ENCODE measurements at places on chromosomes 1 and 21.

GRCh38 chr1:200306944-200307754 lies 102.7 kb downstream of the ZNF281 start:
- no peak for DNase-seq

DNA sequence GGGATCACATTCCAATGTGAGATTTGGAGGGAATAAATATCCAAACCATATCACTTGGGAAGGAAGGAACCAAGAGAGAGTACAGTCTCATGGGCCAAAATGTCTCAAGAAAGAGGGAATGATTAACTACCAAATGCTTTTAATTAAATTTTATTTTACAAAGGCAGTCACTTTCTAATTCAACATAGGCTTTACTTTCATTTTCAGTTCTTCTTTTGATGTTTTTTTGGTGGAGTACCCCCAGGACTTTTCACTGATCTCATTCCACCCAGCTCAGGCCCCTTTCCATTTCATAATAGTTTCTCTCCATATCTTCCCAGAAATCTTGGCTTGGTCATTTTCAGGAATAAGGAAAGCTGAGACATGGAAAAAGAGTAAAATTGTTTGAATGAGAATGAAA lies 5.1 kb upstream of the SLAMF7 start:
- DNase-seq: no peak

DNA sequence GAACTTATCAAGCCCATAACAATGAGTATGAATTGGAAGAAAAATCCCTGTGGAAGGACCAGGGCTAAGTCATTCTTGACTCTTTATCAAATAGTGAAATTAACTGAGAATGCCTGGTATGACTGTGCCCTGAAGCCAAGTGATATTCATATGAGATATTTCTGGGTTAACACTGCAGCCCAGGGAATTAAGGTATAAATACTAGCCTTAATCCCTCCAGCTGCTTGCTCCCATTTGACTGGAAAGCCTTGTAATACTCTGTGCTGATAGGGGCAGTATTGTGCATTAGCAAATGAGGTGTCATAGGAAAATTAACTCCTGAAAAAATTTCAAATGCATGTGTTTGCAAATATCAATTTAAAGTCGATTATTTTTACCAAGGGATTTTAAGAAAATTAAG lies 568.8 kb downstream of the LMO4 start:
- DNase-seq: no peak

GRCh38 chr1:82920418-82921248 lies 1078.3 kb downstream of the TTLL7 start:
- DNase-seq: no peak

- DNase-seq: peak; percentile 50
Measured at GRCh38 chr21:34986561-34987500, 62.3 kb downstream of the RUNX1 start.
